ENCODE measurements at places on chromosomes 1 and 21.
A peak's percentile ranks its signal among the peaks of the same experiment; 100 is the strongest.

GRCh38 chr1:112872551-112872962 lies 83.4 kb downstream of the SLC16A1 start:
- no peak for DNase-seq

DNA sequence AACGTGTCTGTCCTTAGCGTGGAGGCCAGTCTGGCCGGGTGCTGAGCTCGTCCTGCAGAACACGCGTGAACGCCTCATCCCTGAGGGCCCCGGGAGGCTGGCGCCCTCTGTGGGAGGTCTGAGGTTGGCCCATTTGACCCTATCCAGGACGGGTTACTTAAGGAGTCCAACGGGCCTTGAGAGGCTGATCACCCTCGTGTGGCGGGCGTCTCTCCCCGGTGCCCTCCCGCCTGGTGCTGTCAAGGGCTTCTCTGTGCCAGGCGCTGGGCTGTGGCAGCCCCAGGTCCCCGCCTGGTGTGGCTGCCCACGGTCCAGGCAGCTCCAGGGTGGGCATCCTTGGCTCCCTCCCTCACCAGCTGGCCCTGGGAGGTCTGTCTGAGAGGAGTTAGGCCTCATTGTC lies 9.7 kb downstream of the SKI start:
- DNase-seq: no peak

DNA sequence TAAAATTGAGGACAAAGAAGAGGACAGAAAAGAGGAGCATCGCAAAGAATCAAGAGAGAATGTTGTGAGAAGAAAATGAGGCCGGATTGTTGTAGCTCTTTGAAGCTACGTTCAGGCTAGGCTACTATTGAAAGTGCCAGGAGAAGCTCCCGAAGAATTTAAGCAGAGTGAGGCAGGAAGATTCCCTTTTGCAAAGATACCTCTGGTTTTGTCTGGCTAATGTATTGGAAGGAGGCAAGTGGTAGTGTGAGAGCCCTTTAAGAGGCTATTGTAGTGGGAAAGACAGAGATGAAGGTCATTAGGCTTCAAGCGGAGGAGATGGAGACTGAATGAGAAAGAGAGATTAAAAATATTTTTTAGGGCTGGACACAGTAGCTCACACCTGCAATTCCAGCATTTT lies 476.9 kb upstream of the ADGRL2 start:
- DNase-seq: no peak

DNA sequence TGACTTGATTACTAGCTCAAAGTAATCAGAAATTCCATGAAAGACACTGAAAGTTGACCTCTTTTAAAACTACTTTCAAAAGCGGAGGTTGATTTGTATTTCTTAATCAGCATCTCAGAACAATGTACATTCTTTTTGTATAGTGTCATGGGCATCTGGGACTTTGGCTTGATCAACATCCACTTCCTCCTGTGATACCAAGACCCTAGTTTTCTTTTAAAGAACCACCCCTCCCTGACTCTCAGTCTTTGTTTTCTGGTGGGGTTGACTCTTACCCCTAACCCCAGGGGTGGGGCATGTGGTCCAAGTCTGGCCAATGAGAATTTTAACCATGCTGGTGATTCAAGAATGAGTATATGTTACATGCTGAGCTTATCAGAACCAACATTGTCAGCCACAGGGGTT lies 21.7 kb upstream of the IRF2BP2 start:
- DNase-seq: no peak

- no peak for DNase-seq
These were observed 1.4 kb upstream of the STMN1 start for GRCh38 chr1:25907601-25908000.

- no peak for DNase-seq
These were observed 10.0 kb upstream of the ARHGAP29 start for GRCh38 chr1:94247138-94248094.

- no peak for DNase-seq
These were observed 71.1 kb downstream of the MATN1 start for GRCh38 chr1:30652152-30652841.

GRCh38 chr1:33727310-33727709 lies 136.6 kb upstream of the HMGB4 start:
- no peak for DNase-seq

DNA sequence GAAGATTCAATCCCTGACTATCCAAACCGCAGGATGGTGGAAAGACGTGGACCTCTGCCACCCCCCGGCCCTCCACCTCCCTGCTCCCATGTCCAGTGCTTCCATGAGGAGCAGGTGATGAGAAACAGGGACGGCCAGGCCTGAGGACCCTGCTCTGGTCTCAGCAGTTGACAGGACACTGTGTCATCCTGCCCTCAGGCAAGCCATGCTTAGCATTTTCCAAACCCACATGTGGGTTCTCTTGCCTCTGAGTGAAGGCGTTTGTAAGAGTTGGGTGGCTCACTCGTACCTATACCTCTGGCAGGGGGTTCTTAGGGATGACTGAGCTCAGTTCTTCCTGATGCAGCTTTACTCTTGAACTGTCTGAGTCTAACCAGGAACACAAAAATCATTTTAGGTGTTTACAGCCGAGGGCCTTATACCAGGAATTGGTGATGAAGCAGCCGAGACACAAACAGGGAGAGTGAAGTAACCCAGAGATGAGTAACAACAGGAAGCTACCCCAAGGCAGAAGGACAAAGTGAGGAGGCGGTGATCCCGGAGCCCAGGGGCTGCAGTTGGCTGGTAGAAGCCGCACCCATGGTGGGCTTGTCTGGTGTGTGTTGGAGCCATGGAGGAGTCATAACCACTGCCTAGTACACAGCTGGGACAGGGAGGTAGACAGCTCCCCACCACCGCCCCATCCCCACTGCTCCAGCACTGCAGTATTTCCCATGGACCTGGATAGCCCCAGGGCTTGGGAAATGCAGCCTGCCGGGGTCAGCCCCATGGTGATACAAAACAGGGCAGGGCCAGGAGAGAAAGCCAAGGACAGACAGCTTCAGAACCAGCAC lies 21.4 kb downstream of the MYBPH start:
- DNase-seq: no peak

DNA sequence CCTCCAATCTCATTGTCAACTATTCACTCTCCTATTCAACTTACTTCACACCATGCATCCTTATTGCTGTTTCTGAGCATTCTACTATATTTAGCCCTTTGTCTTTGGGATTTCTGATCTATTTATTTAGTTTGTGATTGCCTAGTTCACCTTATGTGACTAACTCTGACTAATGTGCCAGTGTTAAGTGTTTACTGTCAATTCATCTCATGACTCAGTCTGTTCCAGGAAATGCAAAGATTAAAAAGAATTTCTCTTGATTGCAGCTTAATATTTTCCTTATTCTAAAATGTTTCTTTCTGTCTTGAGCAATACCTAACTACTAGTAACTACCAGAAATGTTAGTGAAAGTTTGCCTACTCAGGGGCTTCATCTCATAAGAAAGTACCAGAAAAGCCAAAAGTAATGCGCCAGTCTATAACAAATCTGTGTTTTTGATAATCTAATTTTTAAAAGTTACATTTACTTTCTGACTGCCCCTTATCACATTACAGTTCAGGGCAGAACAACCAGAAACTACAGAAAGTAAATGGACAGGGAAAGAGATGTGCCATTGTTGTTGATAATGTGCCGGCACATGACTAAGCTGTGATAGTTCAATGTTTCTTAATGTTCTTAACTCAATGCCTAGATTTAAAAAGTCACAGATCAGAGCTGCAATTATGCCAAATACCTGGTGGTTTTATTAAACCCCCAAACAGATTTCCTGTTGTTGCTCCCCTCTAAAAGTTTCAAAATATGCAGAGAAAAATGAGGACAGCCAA lies 556.5 kb downstream of the PTBP2 start:
- DNase-seq: no peak

GRCh38 chr1:28437264-28437923 lies 67.9 kb downstream of the PHACTR4 start:
- no peak for DNase-seq

GRCh38 chr1:91303165-91303564 lies 101.5 kb downstream of the HFM1 start:
- no peak for DNase-seq

DNA sequence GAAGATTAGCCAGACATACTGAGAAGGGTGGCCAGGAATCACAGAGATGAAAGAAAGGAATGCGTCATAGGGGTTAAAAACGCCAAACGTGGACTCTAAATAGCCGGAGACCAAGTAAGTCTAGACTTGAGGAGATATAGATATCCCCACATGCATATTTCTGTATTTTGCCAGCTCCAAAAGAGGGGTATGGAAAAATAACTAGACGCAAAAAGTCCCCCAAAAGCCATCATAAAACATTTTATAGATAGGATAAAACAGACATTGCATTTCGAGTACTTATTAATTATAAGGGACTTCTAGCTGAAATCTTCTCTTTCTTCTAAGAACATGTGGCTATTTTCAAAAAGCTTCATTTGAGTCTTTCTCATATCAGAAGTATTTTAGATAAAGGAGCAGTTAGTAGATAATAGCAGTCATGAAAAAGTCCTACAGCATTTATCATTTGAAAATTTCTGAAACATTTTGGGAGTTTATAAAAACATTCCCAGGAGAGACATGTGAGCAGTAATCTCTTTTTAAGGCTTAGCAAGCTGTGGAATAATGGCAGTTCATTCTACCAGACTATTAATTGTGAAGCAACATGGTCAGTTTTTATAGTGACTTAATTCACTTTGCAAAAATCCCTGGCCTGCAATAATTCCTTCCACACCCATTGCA lies 6.1 kb downstream of the KIF26B start:
- DNase-seq: no peak

- DNase-seq: no peak
These were observed 67.1 kb upstream of the PGBD5 start for GRCh38 chr1:230493264-230493663.

GRCh38 chr21:42760951-42761751 lies 107.7 kb downstream of the PDE9A start:
- DNase-seq: no peak

GRCh38 chr1:229625915-229626831 lies at the start of the genes TAF5L and URB2:
TAF5L (minus strand) TSS chr1:229626122; CDS start chr1:229614482, 11,640 bp downstream.
URB2 (plus strand) TSS chr1:229626247; CDS start chr1:229627634, 1,387 bp downstream.
- peak; percentile 77 for DNase-seq

DNA sequence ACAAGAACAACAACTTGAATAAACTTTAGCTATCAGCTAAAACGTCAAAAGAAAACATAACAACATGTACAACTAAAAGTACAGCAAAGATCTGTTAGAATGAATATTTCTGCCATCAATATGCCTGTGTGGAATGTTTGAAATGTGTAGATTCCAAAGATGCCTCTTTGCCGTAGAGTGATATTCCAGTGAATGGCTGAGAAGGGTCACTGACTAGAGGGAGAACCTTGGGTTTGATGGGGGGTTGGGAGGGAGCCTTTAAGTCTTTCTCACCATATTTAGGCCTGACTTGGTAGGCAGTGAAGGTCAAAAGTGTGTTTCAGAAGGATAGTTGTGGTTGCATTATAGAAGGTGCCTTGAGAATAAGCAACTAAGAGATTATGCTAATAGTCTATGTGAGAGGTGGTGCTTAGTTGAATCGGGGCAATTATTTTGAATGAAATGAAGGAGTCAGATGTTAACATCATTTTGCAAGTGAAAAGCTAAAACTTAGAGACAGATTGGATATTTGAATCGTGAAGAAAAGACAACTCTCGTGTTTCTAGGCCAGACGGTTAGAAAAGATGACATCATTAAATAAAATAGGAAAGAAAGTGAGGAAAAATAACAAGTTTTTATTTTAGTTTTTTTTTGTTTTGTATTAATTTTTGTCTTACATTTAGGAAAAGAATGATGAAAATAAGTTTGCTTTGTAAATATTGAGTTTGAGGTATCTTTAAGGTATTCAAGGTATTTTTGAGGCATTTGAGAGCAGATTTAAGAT lies 53.8 kb downstream of the PLA2G4A start:
- no peak for DNase-seq

DNA sequence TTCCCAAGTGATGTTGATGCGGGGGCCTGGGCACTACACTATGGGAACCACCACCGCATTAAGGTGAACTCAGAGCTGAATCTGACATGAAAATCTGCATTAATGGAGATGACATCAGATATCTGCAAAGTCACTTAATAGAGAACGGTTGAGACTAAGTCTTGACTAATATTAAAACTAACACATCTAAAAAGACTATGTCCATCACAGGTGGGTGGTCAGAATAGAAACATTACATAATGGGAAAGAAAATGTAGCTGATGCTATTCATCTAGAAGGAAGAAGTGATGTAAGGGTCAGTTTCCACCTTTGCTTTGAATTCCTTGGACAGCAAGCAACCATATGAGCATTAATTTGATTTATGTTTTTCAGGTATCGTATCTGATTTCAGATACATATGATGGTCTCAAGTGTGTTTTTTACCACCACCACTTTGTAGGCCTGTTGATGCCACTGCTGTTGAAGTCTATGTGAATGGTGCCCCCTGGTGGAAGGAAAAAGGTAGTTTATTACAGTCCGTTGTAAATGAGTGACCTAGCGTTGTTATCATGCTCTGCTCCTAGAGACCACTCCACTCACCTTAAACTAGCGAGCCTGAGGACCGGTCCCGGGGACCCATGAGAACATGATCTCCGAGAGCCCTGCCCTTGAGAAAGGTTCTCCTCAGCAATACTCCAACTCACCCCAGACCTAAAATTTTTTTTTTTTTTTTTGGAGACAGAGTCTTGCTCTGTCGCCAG lies 73.5 kb downstream of the BACH1 start:
- no peak for DNase-seq

DNA sequence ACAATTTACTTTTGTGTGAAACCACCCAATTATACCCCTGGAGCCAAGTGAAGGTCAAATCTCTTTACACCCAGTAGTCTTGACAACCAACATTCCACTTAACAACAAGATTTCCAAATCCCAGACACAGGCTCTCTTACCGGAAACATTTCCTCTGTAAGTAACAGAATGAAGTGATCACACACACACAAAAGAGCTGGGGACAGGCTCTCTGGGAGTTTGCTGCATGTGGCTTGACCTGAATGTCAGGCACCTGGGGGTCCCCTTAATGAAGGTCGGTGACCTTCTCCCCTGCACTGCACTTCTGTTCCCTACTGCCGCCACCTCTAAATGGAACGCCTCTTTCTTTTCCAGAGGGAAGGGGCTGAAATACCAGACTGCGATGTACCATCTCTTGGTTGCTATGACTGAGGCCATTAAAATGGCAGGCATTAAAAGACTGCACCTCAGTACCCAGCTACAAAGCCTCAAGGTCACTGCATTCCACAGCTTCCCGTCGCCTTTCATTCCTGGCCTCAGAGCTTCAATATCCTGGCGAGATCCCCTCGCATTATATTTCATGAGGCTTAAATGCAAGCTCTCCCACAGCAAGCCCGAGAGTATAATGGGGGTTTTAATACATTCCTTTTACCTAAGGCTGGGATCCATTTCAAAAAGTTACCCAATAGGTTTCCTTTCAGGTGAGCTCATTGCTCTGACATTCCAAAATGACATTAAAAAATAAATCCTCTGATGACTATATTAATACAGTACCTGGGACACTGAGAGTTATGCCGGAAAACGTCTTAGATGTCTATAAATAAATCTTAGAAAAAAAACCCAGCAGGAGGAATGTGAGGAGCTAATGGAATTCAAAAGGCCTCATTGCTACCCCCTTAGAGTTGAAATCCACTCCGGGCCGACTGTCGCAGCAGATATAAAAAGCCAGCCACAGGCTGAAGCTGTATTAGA lies 90.9 kb upstream of the DIRAS3 start:
- DNase-seq: no peak

Measured in cortex of kidney (tissue), 1 donor.